Stimulated activated CD8-positive, alpha-beta memory T cell treated with anti-CD3 and anti-CD28 coated beads, Interleukin-15, amount 100 ng/mL, for 24 hours (primary cell): ENCODE measurements at places on chromosomes 2 and 18.

DNA sequence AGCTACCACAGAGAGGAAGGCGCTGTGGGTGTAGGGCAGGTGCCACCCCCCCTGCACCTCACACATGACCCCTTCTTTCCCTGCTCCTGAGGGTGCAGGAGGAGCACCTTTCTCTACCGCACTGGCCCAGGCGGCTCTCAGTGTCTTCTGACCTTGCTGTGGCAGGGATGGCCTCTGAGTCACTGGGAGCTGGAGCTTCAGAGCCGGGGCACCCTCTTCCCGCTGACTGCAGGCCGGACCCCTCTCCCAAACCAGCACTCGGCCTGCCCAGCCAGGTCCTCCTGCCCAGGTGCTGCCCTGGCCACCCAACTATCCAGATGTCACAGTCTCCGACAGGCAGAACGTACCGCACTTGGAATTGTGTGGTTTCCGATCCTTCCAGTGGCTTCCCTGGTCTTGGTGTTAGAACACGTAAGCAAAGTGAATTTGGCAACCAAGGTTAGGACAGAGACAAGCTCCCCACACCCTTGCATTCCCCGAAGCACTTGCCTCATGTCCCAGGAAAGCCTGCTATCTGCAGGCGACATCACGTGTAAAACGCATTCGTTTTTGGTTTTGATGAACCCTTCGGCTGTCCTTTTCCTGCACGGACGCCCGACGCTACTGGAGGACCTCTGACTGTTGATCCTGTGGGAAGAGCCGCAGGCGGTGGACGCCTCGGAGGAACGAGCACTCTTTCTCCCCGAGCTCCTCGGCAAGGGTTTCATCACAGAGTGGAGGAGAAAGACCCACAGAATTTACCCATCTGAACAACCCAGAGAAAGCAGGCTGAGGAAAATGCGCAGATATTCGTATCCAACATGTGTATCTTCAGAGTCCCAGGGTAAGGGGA, 24.7 kb upstream of the KCNG2 start:
- DNase-seq, result no peak

DNA sequence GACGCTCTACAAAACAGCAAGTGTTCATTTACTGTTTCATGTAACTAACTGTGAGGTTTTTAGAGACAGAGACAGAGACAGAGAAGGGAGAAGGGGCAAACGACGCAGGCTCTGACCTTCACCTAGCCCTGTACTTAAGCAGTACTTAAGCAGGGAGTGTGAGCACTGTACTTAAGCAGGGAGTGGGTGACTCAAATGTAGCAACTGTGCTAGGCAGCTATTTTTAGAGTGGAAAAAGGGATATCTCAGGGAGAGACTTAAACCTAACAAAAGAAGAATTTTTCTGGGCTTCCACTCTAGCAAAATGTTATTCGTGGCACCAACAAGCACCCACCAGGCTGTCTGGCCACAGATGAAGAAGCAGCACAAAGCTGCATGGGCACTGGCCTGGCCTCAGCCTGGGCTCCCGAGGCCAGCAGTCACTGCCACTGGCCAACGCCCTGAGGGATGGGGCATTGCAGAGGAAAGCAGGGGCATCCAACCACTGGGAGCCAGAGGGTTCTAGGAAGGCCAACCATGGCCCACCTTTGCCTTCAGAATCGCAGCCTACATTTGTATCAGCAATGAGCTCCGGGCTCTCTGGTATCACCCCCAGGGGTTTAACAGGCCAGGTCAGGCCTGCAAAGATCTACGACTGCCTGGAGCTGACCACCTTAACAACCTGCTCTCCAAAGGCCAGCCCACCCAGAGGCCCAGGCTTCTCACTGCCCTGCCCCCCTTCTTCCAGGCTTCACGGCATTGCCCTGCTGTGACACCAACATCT, 154.3 kb downstream of the TTC32 start:
- no peak for DNase-seq

DNA sequence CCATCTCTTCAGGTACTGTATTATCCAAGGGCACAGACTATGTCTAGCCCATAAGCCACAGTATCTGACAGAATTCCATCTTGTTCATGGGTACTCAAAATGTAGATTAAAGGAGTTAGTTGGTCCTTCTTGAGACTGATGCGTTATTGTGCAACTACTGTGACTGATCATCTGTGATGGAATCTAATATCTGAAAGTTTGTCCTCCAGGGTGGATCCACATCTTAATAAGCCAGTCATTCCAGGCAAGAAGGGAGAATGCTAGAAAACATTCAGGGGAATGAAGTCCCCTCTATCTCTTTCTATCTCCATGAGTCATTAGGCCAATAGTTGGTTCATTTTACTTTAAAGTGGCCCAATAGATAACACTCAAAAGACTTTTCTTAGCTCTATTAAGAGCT, 252.6 kb downstream of the EXOC6B start:
- DNase-seq, result no peak

DNA sequence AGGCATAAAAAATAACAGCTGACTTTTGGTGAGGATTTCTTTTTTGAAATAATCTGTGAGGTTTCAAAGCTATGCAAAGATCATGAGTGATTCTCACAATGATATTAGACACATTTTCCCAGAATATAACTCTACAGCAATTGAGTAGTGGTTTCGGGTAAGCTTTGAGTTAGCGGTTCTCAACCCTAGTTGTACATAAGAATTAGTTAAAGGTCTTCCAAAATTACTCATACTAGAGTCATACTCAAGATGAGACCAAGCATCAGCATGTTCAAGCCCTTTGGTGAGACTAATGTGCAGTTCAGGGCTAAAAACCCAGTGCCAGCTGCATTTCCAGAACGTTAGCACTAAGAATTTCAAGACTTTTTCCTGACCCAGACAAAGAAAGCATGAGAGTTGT, 31.1 kb downstream of the DSG4 start:
- DNase-seq, result no peak

DNA sequence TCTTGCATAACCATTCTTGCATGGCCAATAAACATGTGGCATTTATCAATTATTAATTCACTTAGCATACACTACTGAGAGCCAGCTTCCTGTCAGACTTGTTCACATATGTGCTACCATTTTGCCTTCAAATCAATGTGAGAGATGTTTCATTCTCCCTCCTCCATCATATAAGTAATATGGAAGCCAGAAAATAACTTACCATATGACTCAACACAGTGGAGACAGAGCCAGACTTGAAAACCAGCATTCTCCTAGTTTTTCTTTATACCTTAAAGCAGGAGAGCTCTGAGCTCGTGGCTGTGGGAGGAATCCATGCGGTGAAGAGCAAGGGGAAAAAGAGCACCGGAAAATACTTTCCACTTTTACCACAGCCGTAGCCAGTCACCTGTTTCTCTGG, 215.0 kb upstream of the LRATD1 start:
- DNase-seq, result no peak

- no peak for DNase-seq
Measured at GRCh38 chr18:1998121-1998520, 573.2 kb downstream of the METTL4 start.
